ENCODE measurements at places on chromosomes 4 and X. TPM values are rescaled to one million over a fixed set of nuclear protein-coding genes. Genes with fewer than 3 reads are reported as not detected.

GRCh38 chr4:149555146-149555545 is 260.5 kb downstream of the IQCM start:
- DNase-seq: no peak

DNA sequence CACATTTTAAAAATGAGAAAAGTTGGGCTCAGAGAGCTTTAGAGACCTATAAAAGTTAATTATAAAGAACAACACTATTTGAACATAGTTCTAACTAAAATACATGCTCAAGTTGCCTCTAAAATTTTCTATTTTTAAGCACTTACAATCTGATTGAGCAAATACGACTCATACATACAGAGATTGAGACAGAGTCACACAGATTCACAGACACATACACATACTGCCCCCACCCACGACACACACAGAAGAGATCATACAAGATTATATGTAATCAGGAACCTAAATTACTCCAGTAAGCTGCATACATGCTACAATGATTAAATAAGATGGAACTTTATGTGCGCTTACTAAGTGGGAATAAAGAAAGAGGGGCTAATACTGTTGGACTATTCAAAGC is 2.7 kb upstream of the ASB5 start:
- DNase-seq: no peak

DNA sequence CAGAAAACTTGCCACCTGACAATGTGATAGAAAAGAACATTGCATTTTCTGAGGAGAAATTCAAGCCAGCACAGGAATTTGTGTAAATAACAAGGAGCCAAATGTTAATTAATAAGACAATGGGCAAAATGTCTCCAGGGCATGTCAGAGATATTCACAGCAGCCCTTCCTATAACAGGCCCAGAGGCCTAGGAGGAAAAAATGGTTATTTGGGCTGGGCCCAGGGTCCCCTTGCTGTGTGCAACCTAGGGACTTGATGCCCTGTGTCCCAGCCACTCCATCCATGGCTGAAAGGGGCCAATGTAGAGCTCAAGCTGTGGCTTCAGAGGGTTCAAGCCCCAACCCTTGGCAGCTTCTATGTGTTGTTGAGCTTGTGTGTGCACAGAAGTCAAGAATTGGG is 55.5 kb upstream of the GABRG1 start:
- DNase-seq: no peak

- DNase-seq: no peak
Observed at GRCh38 chr4:19776021-19776459, 475.7 kb upstream of the SLIT2 start.

- DNase-seq: no peak
Observed at GRCh38 chrX:138485224-138485623, 226.3 kb downstream of the FGF13 start.

- DNase-seq: no peak
Observed at GRCh38 chrX:15435836-15436619, 51.8 kb upstream of the VEGFD start.

DNA sequence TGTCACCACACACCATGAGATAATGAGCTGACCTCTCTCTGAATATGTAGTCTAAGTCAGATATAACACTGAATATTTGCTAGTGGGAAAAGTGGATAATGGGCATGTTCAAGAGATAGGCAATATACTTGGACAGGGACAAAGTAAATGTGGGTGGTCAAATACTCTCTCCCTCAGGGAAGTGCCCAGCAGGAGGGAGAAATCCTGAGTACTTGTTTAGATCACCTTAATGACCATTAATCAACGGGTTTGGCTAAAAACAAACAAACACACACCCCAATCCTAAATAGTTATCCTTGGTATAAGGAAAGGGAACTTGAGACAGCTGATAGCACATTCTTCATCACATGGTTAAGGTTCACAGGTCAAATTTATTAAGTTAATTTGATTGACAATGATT is 933.5 kb downstream of the C4orf33 start:
- no peak for DNase-seq

Gene DKC1
- total RNA-seq: 17.5 TPM

Gene SERPINA7
- not detected for total RNA-seq

Gene NPY5R
- total RNA-seq: 39.5 TPM
